ENCODE measurements at places on chromosomes 1 and 21. TPM values are rescaled to one million over a fixed set of nuclear protein-coding genes. Genes with fewer than 3 reads are reported as not detected.
A peak's percentile ranks its signal among the peaks of the same experiment; 100 is the strongest.

RAB42 gene
- 0.72 TPM for total RNA-seq

RSPH1 gene
- 0.27 TPM for total RNA-seq

DNA sequence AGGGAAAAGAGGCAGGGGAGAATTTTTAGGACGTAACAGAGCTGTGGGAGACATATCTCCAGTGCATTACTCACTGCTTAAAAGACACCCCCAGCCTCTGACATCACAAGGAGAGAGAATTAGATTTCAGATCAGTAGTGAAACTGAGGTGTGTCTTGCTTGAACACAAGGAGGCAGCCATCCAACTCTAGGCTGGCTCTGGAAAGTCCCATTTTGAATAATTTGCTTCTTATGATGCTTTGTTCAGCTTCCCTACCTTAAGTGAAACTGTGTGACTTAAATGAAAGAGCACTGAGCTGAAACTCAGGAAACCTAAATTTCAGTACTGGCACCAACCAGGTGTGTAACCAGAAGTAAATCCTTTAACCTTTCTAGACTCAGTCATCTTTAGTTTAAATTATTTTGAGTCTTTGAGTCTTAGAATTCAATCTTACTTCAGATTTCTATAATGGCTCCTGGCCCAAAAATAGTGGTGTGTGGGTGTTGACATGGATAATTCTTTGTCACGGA, 251.6 kb upstream of the SGIP1 start:
- peak; percentile 98 for DNase-seq

DNA sequence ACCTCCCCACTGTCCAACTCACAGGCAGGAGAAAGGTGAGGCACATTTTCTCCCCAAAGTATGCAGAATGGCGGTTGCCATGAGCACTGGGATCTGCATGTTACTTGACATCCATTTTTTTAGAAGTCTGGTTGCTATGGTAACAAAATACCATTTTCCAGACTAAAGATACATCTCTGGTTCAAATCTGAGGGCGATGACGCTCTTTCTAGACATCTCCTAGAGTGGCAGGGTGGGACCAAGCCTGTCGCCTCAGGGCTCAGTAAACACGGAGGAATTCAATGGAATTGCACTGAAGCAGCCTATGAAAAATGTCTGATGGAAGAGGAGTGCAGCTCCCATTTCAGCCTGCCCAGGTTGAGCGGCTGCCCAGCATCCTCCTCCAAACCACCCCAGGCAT, 21.5 kb upstream of the FAM43B start:
- DNase-seq: no peak

- DNase-seq: no peak
Measured at GRCh38 chr1:102800406-102800805, 307.9 kb downstream of the COL11A1 start.
